ENCODE measurements at places on chromosomes 7 and 10.

GRCh38 chr7:154676422-154677073 is 326.4 kb downstream of the PAXIP1 start:
- DNase-seq, result no peak

DNA sequence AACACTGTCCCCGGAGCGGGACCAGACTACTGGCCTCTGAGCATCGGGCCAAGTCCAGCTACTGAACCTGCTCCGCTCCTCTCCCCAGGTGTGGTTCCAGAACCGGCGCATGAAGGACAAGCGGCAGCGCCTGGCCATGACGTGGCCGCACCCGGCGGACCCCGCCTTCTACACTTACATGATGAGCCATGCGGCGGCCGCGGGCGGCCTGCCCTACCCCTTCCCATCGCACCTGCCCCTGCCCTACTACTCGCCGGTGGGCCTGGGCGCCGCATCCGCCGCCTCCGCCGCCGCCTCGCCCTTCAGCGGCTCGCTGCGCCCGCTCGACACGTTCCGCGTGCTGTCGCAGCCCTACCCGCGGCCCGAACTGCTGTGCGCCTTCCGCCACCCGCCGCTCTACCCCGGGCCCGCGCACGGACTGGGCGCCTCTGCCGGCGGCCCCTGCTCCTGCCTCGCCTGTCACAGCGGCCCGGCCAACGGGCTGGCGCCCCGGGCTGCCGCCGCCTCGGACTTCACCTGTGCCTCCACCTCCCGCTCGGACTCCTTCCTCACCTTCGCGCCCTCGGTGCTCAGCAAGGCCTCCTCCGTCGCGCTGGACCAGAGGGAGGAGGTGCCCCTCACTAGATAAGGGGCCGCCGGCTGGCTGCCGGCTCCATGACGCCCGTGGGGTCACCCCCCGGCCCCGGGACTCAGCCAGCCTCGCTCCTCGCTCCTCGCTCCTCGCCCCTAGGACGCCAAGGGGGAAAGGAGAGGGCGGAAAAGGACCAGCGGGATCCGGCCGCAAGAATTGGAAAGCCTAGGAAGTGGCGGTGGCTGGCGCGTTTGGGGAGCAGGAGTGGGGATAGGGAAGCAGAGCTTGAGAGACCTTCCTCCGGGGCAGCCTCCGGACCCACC is 3.4 kb downstream of the EVX1 start:
- no peak for DNase-seq

- DNase-seq, result no peak
These were observed 183.0 kb downstream of the ARID5B start for GRCh38 chr10:62084451-62084850.

DNA sequence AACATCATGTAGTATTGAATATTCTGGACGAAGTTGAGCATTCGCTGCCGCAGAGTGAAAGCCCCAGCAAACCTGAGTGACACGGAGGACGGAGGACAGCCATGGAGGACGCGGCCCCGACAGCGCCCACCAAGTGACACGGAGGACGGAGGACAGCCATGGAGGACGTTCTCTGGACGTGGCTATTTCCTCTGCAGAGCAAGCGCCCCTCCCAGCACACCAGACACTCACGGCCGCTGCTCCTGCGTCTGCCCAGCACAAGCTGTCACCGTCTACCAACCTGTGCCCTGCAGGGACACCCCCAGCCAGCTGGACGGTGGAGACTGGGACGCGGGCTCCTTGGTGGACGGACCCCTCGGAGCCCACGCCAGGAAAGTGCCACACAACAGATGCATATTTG is 7.3 kb upstream of the ADAM8 start:
- DNase-seq, result no peak

DNA sequence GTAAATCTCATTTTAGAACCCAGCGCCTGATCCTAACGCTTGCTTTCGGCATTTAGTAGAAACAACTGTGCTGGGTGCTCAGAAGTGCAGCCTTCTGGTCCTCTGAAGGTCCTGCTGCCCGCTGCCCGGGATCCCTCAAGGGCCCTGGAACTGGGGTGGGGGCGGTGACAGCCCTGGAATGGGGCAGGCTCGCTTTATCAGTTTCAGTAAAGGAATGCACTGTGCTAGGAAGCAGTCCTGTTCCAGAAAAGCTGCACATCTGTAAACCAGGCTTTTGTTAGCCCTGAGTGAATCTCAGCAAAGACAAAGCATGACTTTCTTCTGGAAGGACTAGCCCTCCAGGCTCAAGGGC is 254.6 kb downstream of the TNS3 start:
- no peak for DNase-seq

DNA sequence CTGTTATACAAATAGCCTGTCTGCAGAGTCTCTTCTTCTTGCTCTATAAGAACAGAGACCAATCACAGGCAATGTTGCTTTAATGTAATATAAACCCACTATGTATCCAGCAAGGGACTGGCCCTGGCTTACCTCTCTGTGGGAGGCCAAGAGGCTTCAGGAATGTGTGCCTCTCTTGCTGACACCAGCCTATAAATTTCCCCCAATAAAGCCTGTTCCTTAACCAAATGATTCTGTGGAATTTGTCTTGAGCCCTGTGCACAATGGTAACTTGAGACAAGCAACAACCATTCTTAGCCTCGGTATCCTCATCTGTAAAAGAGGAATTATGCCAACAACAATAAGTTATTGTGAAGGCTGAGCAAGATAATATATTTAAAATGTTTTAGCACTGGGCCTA is 563.7 kb downstream of the GRM8 start:
- no peak for DNase-seq

DNA sequence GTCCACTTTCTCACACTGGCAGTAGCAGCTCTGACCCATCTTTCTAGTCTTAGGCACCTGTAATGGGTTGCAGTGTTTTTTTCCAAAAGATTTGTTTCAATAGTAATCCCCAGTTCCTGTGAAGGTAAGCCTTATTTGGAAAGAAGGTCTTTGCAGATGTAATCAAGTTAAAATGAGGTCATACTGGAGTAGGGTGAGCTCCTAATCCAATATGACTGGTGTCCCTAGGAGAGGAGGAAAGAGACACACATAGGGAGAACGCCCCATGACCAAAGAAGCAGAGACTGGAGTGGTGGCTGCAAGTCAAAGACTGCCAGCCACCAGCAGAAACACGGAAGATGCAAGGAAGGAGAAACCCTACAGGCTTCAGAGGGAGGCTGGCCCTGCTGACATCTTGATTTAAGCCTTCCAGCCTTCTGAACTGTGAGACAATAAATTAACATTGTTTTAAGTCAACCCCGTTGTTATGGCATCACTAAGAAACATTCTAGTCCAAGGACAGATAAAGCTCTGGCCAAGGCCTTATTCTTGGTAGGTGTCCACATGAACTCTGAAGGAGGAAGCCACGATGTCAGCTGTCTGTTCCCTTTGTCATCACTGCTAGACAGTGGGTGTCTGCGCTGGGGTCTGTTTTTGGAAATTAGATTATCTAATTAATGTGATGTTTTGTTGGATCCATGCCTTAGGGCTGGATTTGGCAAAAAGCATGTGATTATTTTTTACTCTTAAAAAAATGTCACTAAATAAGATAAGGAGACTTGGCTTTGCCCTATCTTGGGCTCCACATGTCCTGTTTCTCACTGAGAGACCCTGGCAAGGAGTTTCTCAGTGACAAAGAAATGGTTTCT is 214.9 kb downstream of the KCNMA1 start:
- no peak for DNase-seq

GRCh38 chr7:24448038-24448437 is 125.2 kb upstream of the PALS2 start:
- no peak for DNase-seq

DNA sequence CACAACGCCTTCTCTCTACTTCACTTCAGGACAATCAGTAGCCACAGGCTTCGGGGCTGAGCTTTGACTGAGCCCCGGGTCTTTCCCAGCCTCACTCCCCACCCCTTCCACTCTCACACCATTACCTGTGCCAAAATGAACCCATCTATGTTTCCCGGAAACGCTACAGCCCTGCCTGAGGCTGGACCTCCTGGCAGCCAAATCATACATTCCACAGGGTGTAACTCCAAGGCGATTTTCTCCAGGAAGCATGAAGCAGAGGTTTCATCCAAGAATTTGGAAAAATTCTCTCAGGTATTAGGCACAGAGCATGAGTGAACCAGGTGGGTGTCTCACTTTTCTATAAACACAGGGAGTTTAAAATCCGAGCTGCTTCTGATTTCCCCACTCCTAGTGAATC is 286.3 kb downstream of the TNS3 start:
- DNase-seq, result no peak

DNA sequence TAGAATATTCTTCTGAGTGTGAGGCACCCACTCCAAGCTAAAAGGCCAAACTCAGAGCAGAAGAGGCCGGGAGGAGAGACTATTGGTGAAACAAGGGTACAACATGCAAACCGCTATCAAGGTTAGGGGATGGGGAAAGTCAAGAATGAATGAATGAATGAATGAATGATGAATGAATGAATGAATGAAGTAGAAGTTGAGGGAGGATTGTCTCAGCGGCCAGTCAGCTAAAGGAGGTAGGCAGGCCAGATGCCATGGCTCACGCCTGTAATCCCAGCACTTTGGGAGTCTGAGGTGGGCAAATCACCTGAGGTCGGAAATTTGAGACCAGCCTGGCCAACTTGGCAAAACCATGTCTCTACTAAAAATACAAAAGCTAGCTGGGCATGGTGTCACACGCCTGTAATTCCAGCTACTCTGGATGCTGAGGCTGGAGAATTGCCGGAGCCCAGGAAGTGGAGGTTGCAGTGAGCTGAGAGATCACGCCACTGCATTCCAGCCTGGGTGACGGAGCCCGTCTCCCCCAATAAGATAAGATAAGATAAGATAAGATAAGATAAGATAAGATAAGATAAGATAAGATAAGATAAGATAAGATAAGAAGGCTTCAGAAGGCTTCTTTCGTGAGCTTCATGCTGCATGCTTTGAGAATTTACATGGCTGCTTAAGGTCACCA is 250.8 kb downstream of the CCDC3 start:
- no peak for DNase-seq

GRCh38 chr7:125966278-125967048 is 1036.8 kb upstream of the POT1 start:
- no peak for DNase-seq

DNA sequence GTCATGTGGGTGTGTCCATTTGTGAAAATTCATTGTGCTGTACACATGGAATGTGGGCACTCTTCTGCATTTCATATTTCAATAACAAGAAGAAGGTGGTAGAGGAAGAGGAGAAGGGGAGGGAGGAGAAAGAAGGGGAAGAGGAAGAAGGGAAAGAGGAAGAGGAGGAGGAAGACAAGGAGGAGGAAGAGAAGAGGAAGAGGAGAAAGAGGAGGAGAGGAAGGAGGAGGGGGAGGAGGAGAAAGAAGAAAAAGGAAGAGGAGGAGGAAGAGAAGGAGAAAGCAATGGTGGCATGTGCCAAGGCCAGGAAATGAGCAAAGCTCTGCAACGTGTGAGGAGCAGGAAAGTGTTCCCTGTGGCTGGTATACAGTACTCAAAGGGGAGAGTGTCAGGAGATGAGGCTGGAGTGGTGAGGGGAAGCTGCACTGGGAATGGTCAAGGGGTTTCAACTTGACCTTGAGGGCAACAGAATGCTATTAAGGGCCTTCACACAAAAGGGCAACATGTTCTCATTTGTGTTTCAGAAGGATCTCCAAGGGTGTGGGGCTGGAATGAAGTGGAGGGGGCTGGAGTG is 40.5 kb downstream of the WNT2 start:
- no peak for DNase-seq

DNA sequence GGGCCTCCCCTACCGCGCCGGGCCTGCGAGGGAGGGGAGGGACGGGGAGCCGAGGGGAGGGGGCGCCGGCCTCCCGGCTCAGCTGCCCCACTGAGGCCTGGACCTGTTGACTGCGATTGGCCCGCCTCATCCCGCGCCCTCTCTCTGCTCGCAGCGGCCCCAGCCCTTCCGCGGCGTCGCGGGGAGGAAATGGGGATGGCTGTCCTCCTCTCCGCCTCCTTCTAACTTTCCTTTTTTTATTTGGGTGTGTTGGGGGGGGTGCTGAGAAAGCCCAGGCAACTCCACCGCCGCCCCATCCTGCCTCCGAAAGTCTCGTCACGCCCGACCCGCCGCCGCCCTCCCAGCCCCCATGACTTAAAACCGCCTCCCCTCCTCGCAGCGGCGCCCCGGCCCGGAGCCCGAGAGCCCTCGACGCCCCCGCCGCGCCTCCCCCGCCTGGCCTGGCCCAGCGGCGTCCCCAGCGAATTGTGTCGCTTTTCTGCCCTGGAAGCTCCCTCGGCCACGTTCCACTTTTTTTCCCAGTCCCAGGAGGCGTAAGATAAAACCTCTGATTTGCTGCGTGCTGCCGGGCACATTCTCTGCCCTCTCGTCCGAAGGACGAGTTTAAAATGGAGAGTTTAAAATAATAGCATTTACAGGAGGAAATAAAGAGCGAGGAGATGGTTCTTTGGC is 842 bp upstream of the SKIDA1 start:
- DNase-seq, result peak; percentile 50

GRCh38 chr7:33278095-33278494 is 148.7 kb downstream of the BBS9 start:
- no peak for DNase-seq

DNA sequence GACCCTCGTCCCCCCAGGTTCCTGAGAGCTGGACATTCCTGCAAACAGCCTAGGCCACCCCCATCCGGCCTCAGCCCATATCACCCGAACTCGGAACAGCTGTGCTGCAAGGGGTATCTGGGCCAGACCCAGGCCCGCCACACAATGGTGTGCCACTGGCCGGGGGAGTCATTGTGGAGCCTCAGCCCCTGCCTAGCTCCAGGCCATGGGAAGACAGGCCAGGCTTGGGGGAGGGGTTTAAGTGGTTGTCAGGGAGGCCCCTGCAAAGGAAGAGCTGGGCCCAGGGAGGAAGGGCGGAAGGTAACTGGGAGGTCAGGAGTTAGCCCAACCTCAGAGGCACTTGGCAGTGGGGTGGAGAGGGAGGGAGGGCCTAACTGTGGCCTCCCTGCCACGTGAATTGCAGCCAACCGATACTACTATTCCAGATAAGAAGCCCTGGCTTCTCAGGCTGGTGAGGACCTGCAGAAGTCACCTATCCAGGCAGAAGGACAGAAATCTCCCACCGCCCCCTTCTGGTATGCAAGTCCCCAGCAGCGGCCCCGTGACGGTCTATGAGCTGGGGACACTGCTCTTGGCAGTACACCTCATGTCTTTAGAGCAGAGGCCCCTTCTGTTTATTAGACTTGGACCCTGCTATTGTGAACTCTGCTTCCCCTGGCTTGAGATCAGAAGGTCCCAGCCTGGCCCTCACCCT is 26.8 kb downstream of the VSIR start:
- no peak for DNase-seq

DNA sequence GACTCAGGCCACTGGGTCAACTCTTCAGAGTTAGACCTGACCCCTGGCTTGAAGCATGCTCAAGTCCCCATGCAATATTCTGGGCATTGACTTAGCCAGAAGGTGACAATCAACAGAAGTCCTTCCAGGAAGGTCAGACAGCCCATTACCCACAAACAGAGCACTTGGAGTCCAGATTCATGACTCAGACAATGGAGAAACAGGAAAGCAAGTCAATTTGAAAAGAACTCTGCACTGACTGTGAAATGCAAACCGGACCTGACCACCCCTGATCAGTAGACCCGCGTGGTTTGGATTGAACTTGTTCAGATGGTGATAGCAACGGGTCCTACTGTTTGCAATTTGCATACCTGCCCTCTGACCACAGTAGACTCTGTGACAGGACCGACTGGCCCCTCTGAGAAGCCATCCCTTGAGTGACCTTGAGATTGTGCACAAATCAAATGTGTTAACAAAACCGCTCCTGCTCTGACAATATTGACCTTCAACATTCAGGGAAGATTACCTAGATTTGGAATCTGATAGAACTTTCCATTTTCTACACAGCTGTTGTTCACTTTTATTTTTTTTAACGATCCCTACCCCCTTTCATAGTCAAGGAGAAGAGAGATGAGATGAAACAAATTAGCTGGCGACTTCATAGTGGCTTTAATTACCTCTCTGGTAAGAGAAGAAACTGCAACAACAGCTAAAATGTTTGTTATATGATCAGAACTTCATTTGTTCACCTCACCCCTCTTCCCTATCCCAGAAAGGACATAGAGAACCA is 138.7 kb downstream of the NRP1 start:
- no peak for DNase-seq

Measured in CD4-positive, alpha-beta T cell treated with Interleukin-15 for 1 hour (primary cell).